ENCODE measurements at places on chromosomes 1 and 21.

- DNase-seq = no peak
Measured at GRCh38 chr1:53869454-53870117, 20.0 kb downstream of the YIPF1 start.

DNA sequence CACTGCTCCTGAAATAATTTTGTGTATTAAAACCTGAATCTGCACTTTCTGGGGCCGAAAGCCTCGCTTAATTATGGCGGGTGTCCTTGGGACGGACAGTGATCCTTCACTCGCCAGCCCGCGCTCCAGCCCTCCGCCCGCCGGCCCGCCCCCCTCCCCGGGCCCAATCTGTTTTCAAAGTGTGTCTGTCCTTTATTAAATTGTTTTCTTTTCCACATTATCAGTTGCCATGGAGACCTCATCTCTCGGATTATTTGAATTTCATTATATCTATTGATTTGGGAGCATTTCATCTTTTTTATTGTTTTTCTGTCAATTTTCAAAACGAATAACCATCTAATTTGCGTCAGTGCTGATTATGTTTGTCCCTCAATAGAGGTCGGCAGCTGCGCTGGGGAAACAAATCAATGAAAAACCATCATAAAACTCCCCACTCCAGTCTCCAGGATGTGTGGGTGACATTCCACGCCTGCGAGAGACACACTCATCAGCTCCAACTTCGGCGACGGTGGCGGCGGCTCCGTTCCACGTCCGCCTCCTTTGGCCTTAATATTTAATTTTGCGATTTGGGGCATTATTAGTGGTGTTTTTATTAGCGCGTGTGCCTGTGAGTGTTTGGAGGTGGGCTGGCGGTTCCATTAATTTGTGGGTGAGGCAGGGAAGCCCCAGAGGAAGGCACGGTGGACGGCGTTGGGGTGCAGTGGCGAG is 123.9 kb downstream of the CASZ1 start:
- DNase-seq = no peak

GRCh38 chr1:43707190-43708001 is at the start of gene ST3GAL3:
Gene ST3GAL3, plus strand, starts transcription at chr1:43707536. Its CDS starts 28,727 bp downstream, at chr1:43736263.
- DNase-seq = peak; percentile 96

- DNase-seq = no peak
Measured at GRCh38 chr1:165635329-165635728, 4.3 kb downstream of the MGST3 start.

DNA sequence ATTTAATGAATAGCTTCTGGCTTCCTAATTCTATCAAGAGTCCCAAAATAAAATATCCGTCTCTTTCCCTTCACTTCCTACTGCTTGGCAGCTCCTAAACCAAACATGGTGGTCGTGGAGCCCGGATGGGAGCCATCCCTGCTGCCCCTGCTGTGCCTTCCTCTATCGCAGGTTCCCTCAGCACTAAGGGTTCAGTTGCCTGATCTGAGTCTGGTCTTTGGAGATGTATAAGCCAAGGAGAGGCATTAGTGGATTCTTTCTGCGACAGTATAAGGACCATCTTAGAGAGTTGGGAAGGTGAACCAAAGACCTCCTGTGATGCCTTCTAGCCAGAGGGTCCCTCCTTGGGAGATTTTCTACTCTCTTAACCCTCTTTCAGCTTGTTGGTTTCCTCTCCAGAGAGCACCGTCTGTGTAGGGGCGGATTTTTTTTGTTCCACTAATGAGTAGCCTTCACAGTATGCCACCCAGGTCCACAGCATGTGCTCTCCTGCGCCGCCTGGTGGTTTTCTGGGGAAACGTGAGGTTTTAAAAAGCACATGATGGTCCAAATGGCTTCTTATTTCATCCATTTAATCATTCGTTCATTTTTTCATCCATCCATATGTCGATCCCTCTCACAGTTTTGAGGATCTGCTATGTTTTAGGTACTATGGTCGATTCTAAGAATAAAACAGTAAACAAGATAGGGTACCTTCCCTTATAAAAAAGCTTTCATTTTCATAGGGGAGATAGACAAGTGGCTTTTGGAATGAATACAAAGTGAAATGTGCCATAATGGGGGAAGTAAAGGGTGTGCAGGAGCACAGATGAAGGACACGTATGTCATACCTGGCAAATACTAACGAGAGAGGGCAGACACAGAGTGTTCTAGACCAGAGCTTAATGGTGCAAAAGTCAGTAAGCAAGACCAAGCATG is 71.0 kb downstream of the NFASC start:
- DNase-seq = peak; percentile 78
